ENCODE measurements at places on chromosomes 7 and 10.

- no peak for DNase-seq
These were observed 118.1 kb upstream of the RHEB start for GRCh38 chr7:151637781-151638261.

GRCh38 chr10:30816820-30817171, 187.2 kb upstream of the LYZL2 start:
- no peak for DNase-seq

- no peak for DNase-seq
These were observed 18.4 kb upstream of the KLF6 start for GRCh38 chr10:3803295-3803926.

DNA sequence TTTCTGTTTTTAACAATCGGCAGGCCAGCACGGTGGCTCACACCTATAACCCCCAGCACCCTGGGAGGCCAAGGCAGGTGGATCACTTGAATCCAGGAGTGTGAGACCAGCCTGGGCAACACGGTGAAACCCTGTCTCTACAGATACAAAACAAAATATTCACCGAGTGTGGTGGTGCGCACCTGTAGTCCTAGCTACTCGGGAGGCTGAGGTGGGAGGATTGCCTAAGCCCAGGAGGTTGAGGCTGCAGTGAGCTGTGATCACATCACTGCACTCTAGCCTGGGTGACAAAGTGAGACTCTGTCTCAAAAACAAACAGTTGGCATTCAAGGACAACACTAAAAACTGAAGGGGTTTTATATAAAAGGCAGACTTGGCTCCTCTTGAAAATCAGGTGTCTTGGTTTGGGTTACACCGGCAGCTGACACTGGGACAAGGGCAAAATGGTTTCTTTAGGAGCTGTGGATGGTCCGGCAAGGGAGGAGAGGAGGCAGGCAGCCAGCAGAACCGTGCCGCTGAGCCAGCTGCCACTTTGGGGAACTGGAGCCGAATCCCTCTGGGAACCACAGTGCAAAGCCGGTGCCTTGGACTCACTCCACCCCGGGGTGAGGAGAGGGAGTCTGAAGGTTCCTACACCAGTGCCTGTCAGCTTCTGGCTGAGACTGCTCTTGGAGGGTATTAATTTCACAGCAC, 52.6 kb downstream of the CHST3 start:
- no peak for DNase-seq

DNA sequence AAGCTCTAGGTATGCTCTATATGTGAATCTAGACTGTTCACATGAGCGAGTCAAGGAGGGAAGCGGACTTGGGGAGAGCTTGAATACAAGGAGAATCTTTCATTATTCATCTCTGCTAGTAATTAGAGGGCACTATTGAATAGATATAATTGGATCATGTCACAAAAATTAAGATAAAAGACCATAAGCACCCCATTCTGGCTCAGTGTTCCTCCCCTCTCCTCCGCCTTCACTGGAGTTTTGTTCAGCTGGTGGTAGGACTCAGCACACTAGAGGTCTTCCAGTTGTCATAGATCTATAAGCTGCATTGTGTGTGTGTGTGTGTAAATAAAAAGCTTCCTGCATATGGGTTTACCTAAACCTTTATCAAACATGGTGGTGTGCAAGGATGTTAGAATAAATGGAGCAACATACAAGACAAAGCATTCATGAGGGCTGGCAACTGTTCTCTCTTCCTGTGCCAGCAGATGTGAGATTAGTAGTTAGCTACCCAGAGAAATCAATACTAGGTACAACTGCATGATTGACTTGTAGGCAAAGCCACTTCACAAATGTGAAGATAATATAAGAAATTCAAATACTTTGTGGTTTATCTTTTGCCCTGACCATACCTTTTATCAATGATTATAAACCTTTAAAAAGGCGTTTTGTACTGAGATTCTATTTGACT, 142.6 kb downstream of the CREB5 start:
- DNase-seq: no peak
